GM12865 (cell line): ENCODE measurements at places on chromosomes 12 and 14.

DNA sequence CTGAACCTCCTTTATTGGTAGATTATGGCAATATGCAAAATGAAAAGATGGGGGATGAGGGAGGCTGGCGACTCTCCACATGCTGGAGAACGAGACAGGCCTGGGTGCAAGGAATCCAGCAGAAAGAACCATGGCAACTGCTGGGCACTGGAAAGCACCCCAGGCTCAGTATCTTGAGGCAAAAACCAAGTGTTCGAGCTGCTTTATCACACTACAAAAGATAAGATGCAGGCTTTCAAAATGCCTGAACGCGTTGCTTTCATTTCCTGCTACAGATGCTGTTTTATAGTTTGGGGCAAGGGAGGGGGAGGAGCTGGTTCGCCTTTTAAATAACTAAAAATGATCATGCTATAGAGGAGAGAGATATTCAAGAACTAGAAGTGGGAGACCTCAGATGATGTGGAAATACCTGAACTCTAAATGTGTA lies 38.9 kb downstream of the NIN start:
- DNase-seq, result peak; percentile 71

DNA sequence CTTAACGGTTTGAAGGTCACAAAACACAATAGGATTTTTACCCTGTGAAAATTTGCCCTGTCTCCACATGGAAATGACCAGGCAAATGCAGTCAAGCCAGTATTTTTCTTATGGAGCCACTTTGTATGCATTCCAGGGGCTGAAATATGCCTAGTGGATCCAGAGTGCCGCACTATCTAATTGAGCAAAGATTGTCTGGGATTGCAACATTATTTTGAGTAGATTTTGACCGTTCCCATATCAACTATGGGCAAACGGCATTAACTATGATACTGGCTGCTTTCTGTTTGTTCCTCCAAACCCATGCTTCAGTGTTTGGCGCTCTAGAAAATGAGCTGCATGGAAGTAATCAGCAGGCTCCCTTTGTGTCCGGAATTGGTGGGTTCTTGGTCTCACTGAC lies 223.0 kb downstream of the BTG1 start:
- no peak for DNase-seq

- DNase-seq, result no peak
Observed at GRCh38 chr12:97545804-97546203, 83.2 kb downstream of the RMST start.

GRCh38 chr14:24280797-24281460 lies 9.5 kb upstream of the RABGGTA start:
- no peak for DNase-seq

DNA sequence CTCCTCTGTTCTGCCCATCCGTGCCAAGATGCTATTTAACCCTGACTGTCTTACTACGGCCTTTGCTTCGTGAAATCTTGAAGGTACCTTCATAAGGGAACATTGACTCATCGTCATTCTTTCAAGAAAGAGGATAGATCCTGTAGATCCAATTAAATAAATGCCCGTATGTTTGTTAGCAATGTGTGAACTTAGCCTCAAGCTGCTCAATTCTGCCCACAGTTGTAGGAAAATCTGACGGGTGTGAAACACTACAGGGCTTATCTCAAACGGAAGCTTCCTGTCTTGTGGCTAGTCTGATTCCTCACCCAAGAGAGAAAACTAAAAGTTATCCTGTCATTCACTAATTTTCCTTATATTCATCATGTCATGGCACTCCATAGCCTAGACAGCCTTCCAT lies 168.0 kb upstream of the TBX3 start:
- DNase-seq, result no peak

DNA sequence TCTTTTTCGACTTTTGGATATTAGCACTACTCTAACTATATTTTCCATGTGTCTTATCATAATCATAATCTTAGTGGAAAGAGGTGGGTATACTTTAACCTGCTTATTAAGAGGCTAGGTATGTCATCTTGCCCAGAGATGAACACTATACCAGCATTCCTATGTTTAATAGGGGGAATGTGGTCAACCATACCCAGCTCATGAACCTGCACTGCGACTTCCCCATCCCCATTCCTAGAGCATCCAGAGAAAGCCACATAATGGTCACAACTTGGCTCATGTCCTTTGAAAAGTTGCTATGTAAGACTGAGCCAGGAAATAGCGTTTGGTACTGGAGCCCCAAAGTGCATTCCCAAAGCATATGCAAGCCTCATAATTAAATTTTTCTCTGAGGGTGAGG lies 55.2 kb downstream of the TMCC3 start:
- no peak for DNase-seq

DNA sequence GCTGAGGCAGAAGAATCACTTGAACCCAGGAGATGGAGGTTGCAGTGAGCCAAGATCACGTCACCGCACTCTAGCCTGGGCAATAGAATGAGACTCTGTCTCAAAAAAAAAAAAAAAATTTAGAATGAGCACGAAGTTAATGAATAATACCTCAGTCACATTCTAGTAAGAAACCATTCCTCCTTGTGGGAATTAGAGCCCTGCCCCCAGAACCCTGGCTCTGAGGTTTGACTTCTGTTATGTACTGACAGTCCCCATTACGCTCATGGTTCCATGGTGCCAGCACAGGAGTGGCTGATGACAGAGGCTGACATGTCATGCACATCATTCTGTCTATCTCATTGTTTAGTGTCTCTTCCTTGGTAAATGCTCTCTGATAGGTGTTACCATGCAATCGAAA lies 132.6 kb upstream of the FGD4 start:
- DNase-seq, result no peak

DNA sequence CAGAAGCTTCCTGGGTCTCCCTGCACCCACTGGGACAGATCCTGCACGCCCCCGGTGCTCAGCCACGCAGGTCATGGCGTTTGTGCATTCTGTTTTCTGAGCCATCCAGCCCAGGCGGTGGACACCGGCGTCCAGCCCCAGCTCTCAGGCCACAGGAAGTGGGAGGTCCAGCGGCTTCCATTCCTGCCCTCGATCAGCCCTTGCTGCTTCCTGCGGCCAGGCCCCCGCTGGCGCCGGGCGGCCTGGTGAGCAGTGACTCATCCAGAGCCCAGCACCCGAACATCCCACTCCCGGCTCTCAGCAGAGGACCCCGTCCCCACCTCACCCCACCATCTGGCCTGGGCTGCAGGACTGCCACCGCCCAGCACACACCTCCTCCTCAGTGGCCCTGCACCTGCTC lies 18.0 kb upstream of the NUDT14 start:
- DNase-seq, result no peak

DNA sequence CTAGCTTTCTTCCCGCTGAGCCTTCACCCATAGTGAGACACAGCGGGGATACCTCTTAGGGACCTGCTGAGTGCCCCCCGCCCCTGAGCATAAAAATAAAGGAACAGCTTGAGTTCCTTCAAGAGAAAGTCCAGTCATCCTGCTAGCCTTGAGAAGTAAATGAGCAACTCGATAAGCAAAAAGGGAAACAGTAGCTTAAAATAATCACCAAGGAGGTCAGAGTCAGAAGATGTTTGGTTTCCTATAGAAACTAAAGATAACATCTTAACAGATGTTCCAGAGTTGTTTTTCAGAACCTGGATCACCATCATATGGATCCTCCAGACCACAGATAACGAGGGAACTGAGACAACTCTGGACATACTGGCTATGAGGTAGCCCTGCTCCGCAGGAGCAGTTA lies 94.0 kb downstream of the BCAT1 start:
- DNase-seq, result no peak

GRCh38 chr12:128852885-128853599 lies at the start of gene GLT1D1:
TSS of gene GLT1D1 (plus strand) at chr12:128853478. CDS start at chr12:128853582, 104 bp downstream.
- DNase-seq, result peak; percentile 25

DNA sequence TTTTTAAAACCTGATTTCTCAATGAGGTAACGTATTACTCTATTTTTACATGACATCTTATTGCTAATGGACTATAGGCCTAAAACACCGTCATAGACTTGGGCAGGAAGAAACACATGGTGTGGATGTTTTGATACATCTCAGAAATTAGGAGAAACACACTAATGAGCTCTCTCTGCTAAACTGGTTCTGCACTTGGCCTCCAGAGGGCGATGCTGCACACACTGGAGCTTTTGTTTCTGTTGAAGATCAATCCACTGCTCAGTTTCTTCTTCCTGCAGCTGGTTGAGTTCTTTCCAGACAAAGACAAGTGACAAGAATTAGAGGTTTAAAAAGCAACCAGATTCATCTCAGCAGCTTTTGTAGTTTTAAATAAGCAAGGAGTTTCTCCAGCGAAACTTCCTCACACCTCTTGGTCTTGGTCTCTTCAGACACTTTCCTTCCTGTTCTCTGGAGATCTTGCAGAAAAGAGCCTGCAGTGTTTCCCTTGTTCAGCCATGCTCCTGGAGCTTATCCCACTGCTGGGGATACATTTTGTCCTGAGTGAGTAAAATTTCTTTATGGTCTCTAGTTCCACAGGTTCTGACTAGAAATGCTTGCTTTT lies 178.5 kb upstream of the OR4E1 start:
- DNase-seq, result peak; percentile 55

- peak; percentile 60 for DNase-seq
Observed at GRCh38 chr14:87952307-87953094, 40.5 kb downstream of the GALC start.

- DNase-seq, result no peak
Observed at GRCh38 chr12:56518570-56518969, 3.0 kb upstream of the RBMS2 start.

DNA sequence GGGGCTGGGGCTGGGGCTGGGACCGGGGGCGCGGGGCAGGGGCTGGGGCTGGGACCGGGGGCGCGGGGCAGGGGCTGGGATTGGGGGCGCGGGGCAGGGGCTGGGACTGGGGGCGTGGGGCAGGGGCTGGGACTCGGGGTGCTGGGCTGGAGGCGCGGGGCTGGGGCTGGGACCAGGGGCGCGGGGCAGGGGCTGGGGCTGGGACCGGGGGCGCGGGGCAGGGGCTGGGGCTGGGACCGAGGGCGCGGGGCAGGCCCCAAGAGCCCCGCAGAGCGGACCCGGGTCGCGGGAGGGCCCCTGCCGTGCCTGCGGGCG lies 452 bp downstream of the P2RX2 start:
- DNase-seq, result no peak

DNA sequence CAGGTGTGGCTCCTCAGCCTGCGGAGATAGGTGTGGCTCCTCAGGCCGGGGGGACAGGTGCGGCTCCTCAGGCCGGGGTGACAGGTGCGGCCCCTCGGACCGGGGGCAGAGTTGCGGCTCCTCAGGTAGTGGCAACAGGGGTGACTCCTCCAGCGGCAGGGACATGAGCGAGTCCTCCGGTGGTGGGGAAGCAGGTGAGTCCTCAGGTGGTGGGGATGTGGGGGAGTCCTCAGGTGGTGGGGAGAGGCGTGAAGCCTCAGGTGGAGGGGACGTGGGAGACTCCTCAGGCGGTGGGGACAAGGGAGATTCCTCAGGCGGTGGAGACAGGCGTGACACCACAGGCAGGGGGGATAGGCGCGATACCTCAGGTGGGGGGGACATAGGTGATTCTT lies 9.2 kb downstream of the KMT2D start:
- DNase-seq, result no peak

GRCh38 chr14:33764876-33765650 lies 185.8 kb downstream of the EGLN3 start:
- DNase-seq, result no peak
